ENCODE measurements at places on chromosomes 3 and 15.

GRCh38 chr3:160649596-160649995, 27.4 kb upstream of the ARL14 start:
- H3K27me3 ChIP-seq: no peaks in the 10 kb centered on the region
- no peak for DNase-seq
- no peak overlapping the region for H3K4me3 ChIP-seq
- H3K4me1 ChIP-seq: no peaks in the 10 kb centered on the region
- no peak overlapping the region for H3K27ac ChIP-seq
- no peaks in the 10 kb centered on the region for H3K36me3 ChIP-seq

DNA sequence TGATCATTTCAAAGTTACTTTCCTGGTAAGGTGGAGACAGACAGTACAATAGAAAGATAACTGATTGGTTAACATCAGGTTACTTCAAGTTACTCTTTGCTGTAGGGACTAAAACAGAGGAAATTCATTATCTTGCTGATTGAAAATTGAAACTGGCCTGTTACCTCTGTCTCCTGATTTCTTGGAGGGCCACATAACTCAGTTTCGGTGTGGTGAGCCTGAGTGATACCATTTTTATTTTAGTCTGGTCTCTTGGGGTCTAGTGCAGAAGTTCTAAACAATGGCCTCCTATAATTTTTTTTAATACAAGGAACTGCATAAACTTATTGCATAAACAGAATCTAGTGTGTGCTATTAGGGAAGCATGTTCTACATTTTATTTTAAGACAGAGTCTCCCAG, 1.2 kb upstream of the ICE2 start:
- H3K27ac ChIP-seq: no peak overlapping the region
- no peaks in the 10 kb centered on the region for H3K27me3 ChIP-seq
- peaks cover 2% of the 10 kb centered on the region for H3K36me3 ChIP-seq
- H3K4me1 ChIP-seq: peaks cover 30% of the 10 kb centered on the region
- H3K4me3 ChIP-seq: no peak overlapping the region

- H3K27me3 ChIP-seq: no peaks in the 10 kb centered on the region
- H3K4me1 ChIP-seq: no peaks in the 10 kb centered on the region
- H3K4me3 ChIP-seq: no peak overlapping the region
- DNase-seq: no peak
- H3K27ac ChIP-seq: no peak overlapping the region
Measured at GRCh38 chr15:87739866-87740265, 516.7 kb downstream of the NTRK3 start.

GRCh38 chr15:25242957-25243799, 195.6 kb downstream of the UBE3A start:
- H3K4me3 ChIP-seq: no peak overlapping the region
- H3K27ac ChIP-seq: no peak overlapping the region
- H3K36me3 ChIP-seq: no peaks in the 10 kb centered on the region
- H3K4me1 ChIP-seq: no peaks in the 10 kb centered on the region

DNA sequence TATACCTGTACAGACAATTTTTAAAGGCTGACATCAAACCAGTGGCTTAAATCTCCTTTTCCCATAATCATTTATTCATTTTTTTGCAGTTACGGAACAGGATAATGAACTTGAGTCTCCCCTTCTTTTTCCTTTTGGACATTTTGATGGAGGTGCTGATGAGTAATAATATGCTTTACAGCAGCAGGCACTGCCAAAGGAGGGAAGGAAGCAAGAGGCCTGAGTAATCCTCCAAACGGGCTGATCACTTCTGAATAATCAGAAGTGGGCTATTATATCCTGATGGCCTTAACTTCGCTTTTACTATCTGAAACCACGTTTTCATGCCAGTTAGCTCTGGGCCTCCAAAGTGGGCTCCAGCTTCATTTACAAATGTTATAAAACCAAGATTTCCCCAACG, 527.2 kb downstream of the FOXP1 start:
- H3K4me1 ChIP-seq: peaks cover 9% of the 10 kb centered on the region
- no peak for DNase-seq
- H3K27ac ChIP-seq: no peak overlapping the region
- peaks cover 34% of the 10 kb centered on the region for H3K36me3 ChIP-seq

- H3K36me3 ChIP-seq: no peaks in the 10 kb centered on the region
- H3K4me1 ChIP-seq: no peaks in the 10 kb centered on the region
Measured at GRCh38 chr15:71659730-71660067, 150.7 kb upstream of the NR2E3 start.

DNA sequence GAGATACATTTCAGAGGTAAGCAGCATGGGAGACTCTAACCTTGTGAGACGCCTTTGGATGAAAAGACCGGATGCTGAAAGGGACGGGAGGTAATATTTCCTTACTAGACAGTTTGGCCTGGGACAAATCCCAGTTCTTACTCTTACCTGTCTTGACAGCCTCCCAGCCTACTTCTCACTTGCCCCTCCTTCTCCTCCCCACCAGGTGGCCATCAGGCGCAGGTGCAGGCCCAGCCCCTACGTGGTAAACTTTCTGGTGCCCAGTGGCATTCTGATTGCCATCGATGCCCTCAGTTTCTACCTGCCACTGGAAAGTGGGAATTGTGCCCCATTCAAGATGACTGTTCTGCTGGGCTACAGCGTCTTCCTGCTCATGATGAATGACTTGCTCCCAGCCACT, 6.3 kb downstream of the HTR3D start:
- H3K27me3 ChIP-seq: peaks cover 2% of the 10 kb centered on the region
- no peak for DNase-seq
- H3K4me3 ChIP-seq: no peak overlapping the region
- H3K4me1 ChIP-seq: no peaks in the 10 kb centered on the region
- H3K36me3 ChIP-seq: no peaks in the 10 kb centered on the region
- no peak overlapping the region for H3K27ac ChIP-seq

- H3K4me1 ChIP-seq: no peaks in the 10 kb centered on the region
- no peak overlapping the region for H3K4me3 ChIP-seq
- peaks cover 23% of the 10 kb centered on the region for H3K36me3 ChIP-seq
- H3K27ac ChIP-seq: no peak overlapping the region
Measured at GRCh38 chr3:15228147-15228546, 22.1 kb downstream of the CAPN7 start.

- H3K36me3 ChIP-seq: no peaks in the 10 kb centered on the region
- peak; percentile 72 for DNase-seq
- peak overlapping the region; percentile 13 for H3K4me3 ChIP-seq
Measured at GRCh38 chr3:58868097-58868779, 181.6 kb downstream of the CFAP20DC start.

GRCh38 chr3:62638316-62638715, 236.9 kb downstream of the CADPS start:
- no peak for DNase-seq
- H3K4me1 ChIP-seq: no peaks in the 10 kb centered on the region
- H3K27ac ChIP-seq: no peak overlapping the region
- H3K36me3 ChIP-seq: no peaks in the 10 kb centered on the region
- H3K27me3 ChIP-seq: peaks cover 11% of the 10 kb centered on the region

DNA sequence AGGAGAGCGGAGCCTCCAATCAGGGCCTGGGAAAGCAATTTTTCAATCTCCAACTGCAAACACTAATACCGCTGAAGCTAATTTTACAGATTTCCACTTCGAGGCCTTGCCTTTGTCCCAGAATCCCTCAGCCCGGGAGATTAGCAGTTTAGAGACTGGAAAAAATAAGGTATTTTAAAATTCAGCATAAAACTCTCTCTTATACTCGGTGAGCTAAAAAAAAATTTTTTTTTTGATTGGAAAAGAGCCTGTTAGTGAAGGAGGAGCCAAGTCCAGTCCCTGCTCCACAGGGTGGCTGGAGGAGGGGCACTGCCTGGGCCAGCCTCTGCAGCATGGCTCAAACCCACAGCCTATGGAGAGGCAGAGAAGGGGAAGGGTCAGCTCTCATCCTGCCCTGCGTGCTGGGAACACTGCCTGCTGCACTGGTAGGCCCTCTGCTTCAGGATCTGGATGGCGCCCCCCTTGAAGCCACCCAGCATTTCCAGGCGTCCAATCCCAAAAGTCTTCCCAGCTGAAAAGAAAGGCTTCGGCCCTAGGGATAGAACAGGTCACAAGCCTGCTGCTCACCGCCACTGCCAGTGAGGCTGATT, 48.9 kb downstream of the CACNA2D2 start:
- H3K27me3 ChIP-seq: no peaks in the 10 kb centered on the region
- no peak for DNase-seq
- H3K4me1 ChIP-seq: no peaks in the 10 kb centered on the region
- no peak overlapping the region for H3K27ac ChIP-seq
- no peak overlapping the region for H3K4me3 ChIP-seq

- no peaks in the 10 kb centered on the region for H3K27me3 ChIP-seq
- peaks cover 13% of the 10 kb centered on the region for H3K4me1 ChIP-seq
- peaks cover 2% of the 10 kb centered on the region for H3K36me3 ChIP-seq
- no peak overlapping the region for H3K27ac ChIP-seq
- H3K4me3 ChIP-seq: no peak overlapping the region
Measured at GRCh38 chr15:41782371-41783282, 8.3 kb downstream of the MAPKBP1 start.

DNA sequence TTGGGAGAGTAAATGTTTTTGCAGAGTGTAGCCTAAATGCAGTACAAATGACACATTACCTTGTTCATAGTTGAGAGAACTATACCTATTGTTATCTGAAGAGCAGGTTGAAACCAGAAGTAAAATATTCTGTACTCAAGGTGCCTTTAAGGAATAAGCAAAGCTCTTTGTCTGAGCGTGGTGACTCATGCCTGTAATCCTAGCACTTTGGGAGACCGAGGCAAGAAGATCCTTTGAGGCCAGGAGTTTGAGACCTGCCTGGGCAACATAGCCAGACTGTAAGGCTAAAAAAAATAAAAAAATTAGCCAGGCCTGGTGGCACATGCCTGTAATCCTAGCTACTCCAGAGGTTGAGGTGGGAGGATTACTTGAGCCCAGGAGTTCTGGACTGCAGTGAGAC, 2.2 kb upstream of the RNF13 start:
- H3K4me3 ChIP-seq: no peak overlapping the region
- no peak for DNase-seq
- no peaks in the 10 kb centered on the region for H3K27me3 ChIP-seq

- peak; percentile 61 for DNase-seq
- peaks cover 8% of the 10 kb centered on the region for H3K4me1 ChIP-seq
- H3K27me3 ChIP-seq: no peaks in the 10 kb centered on the region
- peak overlapping the region; percentile 81 for H3K4me3 ChIP-seq
- H3K36me3 ChIP-seq: peaks cover 14% of the 10 kb centered on the region
Measured at GRCh38 chr3:57556459-57557084, 498 bp downstream of the PDE12 start.

- H3K4me3 ChIP-seq: no peak overlapping the region
- no peak for DNase-seq
Measured at GRCh38 chr3:173902871-173903270, 505.3 kb downstream of the NLGN1 start.

GRCh38 chr3:177196456-177197040, 734 bp downstream of the TBL1XR1 start:
- peak; percentile 83 for DNase-seq
- no peaks in the 10 kb centered on the region for H3K36me3 ChIP-seq
- H3K27me3 ChIP-seq: no peaks in the 10 kb centered on the region
- peak overlapping the region; percentile 66 for H3K4me3 ChIP-seq
- H3K27ac ChIP-seq: peak overlapping the region; percentile 93

GRCh38 chr3:168616915-168617314, 521.2 kb upstream of the GOLIM4 start:
- no peak overlapping the region for H3K4me3 ChIP-seq
- H3K27ac ChIP-seq: no peak overlapping the region
- no peaks in the 10 kb centered on the region for H3K27me3 ChIP-seq
- H3K36me3 ChIP-seq: no peaks in the 10 kb centered on the region

DNA sequence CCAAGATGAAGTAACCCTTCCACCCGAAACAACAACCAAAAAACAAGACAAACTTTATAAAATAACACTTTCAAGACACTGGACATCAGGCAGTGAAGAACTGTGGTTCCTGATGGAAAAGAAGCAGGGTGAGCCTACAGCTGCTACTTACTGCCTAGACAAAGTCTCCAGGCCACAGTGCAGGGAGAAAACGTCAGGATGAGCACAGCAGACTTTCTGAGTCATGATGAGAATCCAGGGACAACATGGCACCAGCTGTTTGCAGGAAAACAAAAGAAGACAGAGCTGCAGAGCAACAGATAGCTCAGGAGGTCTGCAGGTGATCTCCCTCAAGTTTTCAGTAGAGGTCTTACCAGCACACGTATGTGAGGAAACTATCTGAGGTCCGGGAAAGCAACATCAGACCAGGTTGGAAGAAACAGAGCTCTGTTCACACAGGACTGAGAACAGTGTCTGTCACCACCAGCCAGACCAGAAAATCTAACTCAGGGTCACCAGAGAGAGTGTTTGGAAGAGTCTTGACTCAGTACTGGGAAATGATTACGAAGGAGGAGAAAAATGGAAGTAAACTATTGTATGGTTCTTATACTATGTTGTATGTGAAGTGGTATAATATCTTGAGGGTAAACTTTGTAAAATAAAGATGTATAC, 108.9 kb downstream of the ANO10 start:
- no peaks in the 10 kb centered on the region for H3K4me1 ChIP-seq
- no peaks in the 10 kb centered on the region for H3K36me3 ChIP-seq
- no peaks in the 10 kb centered on the region for H3K27me3 ChIP-seq
- no peak overlapping the region for H3K27ac ChIP-seq
- no peak overlapping the region for H3K4me3 ChIP-seq

DNA sequence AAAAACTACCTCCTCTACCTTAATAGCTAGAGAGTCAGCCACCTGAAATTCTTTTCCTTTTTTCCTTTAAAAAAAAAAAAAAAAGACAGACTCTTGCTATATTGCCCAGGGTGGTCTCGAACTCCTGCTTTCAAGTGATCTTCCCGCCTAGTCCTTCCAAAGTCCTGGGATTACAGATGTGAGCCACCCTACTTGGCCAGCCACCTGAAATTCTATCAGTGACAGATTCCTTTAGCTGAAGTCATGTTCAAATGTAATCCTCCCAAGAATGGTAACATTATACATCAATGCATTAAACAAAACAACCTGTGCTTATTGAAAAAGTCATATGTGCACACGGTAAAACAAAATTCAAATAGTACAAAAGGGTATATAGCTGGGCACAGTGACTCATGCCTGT, 51.8 kb upstream of the ATOSA start:
- H3K36me3 ChIP-seq: no peaks in the 10 kb centered on the region
- DNase-seq: no peak
- H3K27me3 ChIP-seq: no peaks in the 10 kb centered on the region
- H3K27ac ChIP-seq: no peak overlapping the region
- H3K4me1 ChIP-seq: peaks cover 4% of the 10 kb centered on the region
- H3K4me3 ChIP-seq: no peak overlapping the region

- H3K4me1 ChIP-seq: peaks cover 9% of the 10 kb centered on the region
- H3K27me3 ChIP-seq: no peaks in the 10 kb centered on the region
- no peak overlapping the region for H3K27ac ChIP-seq
- H3K36me3 ChIP-seq: peaks cover 11% of the 10 kb centered on the region
- no peak for DNase-seq
Measured at GRCh38 chr3:45112939-45113338, 33.2 kb downstream of the CDCP1 start.

DNA sequence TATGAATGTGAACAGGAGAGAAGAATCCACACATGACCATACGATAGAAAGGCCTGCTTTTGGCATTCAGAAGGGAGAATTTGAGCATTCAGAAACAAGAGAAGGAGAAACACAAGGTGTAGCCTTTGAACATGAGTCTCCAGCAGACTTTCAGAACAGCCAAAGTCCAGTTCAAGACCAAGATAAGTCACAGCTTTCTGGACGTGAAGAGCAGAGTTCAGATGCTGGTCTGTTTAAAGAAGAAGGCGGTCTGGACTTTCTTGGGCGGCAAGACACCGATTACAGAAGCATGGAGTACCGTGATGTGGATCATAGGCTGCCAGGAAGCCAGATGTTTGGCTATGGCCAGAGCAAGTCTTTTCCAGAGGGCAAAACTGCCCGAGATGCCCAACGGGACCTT, 28.4 kb downstream of the RBM6 start:
- no peak overlapping the region for H3K27ac ChIP-seq
- no peak overlapping the region for H3K4me3 ChIP-seq
- no peaks in the 10 kb centered on the region for H3K4me1 ChIP-seq
- DNase-seq: no peak
- no peaks in the 10 kb centered on the region for H3K27me3 ChIP-seq

GRCh38 chr3:175495331-175495730, 636.2 kb downstream of the NAALADL2 start:
- H3K4me1 ChIP-seq: no peaks in the 10 kb centered on the region
- H3K27me3 ChIP-seq: no peaks in the 10 kb centered on the region
- no peak overlapping the region for H3K27ac ChIP-seq
- no peaks in the 10 kb centered on the region for H3K36me3 ChIP-seq

Measured in common myeloid progenitor, CD34-positive (primary cell).